ENCODE measurements at places on chromosomes 16 and 17.

GRCh38 chr16:15792563-15792971 is 64.3 kb downstream of the MYH11 start:
- DNase-seq = no peak

DNA sequence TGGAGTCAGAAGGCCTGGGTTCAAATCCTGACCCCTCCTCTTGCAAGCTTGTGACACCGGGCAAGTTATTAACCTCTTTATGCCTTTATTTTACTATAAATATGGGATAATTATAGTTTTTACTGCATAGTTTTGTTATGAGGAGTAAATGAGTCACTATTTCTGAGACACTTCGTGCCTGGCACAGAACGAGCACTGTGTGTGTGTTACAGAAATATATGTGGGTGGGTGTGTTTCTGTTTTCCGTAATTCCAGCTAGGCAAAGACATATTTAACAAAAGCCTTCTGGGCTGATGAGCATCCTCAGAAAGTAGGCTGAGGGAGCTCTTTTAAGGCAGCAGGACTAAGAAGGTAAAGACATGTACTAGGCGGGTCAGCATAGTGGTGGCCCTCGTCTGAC is 417.9 kb downstream of the MAF start:
- DNase-seq = peak; percentile 20

- no peak for DNase-seq
These were observed 1.2 kb downstream of the B9D1 start for GRCh38 chr17:19361326-19361725.

GRCh38 chr17:77225265-77225664 is 84.5 kb downstream of the SEC14L1 start:
- DNase-seq = no peak

- no peak for DNase-seq
These were observed 13.5 kb downstream of the CACNA1G start for GRCh38 chr17:50573866-50574611.

DNA sequence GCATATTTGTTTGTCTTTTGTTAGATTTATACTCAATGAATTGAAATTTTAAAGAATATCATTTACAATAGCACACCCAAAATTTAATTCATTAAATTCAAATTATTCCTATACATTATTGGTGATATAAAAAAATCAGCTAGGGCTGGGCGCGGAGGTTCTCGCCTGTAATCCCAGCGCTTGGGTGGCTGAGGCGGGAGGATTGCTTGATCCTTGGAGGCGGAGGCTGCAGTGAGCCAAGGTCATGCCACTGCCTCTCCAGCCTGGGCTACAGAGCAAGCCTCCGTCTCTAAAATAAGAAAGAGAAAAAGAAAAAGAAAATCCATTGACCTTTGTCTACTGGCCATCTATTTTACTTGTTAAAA is 4.5 kb upstream of the PRDM7 start:
- no peak for DNase-seq

- DNase-seq = no peak
These were observed 21.1 kb downstream of the IST1 start for GRCh38 chr16:71916397-71916920.

- DNase-seq = no peak
These were observed 38.5 kb downstream of the OTOA start for GRCh38 chr16:21702276-21702675.

- no peak for DNase-seq
These were observed 45.4 kb upstream of the HSBP1 start for GRCh38 chr16:83762141-83762991.

- DNase-seq = no peak
These were observed 41.0 kb downstream of the OTOA start for GRCh38 chr16:21704733-21705132.

GRCh38 chr16:59759296-59759695 is 1025.2 kb upstream of the GOT2 start:
- no peak for DNase-seq

DNA sequence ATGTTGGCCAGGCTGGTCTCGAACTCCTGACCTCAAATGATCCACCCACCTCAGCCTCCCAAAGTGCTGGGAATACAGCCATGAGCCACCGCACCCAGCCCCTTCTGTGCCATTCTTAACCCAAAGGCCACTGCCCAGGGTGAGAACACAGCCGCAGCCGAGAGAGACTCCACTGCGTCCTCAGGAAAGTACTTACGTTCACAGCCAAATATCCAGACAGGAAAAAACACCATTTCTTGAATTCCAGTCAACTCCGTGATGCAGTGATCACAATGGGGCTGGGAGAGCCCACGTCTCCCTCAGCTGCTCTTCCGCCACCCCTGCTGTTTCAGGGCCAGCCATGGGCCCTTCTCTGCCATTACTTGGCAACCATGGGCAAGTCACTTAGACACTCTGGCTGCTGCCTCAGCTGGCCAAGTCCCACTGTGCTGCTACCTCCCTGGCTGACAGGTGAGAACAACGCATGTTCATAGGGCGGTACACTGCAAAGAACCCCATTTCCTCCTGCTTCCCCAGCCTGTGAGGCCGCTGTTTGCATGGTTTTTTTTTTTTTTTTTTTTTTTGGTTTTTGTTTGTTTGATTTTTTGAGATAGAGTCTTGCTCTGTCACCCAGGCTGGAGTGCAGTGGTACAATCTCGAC is 4.3 kb downstream of the CDIP1 start:
- no peak for DNase-seq

DNA sequence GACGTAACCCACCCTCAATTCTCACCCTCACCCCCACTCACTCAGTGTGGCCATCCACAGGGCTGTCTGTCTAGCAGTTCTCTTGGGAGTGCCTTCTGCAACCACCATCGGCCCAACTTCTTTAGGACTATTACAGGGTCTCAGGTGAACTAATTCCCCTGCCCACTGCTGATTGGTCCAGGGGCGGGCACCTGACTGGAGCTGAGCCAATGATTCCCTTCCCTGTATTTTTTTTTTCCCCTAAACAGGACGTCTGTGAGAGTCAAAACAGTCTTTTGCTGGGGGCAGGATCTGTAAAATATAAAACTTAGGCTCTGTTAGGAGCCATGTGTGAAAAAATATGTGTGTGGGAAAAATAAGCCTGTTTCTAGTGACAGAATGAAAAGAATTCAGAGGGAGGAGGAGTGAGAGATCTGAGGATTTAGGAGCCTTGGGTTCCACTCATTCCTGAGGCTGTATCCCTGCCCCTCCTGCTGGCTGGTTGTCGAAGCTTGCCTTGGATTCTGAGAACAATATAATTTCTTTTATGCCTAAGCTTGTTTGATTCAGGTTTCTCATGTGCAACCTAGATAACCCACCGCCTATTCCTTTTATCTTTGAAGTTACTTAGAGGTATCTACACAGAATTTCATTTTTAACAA is 115.0 kb downstream of the SPACA3 start:
- no peak for DNase-seq

DNA sequence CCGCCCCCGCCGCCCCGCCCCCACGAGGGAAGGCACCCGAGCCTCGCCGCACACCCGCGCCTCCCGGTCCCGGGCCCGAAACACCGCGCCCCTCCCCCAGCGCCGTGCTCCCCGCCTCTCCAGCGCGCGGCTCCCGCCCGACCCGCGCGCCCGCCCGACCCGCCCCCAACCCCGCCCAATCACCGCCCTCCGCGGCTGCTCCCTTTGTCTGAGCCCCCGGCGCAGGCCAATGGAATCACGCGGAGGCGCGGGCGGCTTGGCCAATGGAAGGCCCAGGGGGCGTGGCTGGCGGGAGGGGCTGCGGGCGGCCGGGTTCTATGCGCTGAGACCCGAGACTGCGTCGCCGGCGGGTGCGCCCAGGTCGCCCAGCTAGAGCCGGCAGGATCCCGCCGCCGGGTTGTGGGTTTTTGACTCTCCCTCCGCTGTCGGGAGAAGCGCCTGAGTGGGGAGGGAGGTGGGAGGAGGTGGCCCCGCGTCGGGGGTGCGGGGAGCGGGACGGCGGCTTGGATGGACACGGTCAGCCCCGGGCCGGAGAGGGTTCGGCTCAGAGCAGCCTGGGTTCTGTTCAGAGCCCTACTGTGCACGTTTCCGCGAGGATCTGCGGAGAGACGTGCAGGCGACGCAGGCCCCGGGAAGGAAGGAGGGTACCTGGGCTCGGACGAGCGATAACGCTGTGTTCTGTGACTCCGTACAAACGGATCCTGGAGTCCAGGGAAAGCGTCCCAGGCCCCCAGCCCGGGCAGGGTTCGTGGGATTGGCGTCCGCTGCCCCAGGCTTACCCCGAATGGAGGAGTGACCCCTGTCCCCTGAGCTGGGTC is 49.0 kb upstream of the BAHCC1 start:
- DNase-seq = peak; percentile 93

- no peak for DNase-seq
These were observed 3.7 kb upstream of the SLC39A11 start for GRCh38 chr17:73096211-73096610.

GRCh38 chr16:47858333-47858982 is 297.3 kb downstream of the ABCC12 start:
- DNase-seq = no peak

- no peak for DNase-seq
These were observed 643 bp downstream of the HSDL1 start for GRCh38 chr16:84144209-84144858.

DNA sequence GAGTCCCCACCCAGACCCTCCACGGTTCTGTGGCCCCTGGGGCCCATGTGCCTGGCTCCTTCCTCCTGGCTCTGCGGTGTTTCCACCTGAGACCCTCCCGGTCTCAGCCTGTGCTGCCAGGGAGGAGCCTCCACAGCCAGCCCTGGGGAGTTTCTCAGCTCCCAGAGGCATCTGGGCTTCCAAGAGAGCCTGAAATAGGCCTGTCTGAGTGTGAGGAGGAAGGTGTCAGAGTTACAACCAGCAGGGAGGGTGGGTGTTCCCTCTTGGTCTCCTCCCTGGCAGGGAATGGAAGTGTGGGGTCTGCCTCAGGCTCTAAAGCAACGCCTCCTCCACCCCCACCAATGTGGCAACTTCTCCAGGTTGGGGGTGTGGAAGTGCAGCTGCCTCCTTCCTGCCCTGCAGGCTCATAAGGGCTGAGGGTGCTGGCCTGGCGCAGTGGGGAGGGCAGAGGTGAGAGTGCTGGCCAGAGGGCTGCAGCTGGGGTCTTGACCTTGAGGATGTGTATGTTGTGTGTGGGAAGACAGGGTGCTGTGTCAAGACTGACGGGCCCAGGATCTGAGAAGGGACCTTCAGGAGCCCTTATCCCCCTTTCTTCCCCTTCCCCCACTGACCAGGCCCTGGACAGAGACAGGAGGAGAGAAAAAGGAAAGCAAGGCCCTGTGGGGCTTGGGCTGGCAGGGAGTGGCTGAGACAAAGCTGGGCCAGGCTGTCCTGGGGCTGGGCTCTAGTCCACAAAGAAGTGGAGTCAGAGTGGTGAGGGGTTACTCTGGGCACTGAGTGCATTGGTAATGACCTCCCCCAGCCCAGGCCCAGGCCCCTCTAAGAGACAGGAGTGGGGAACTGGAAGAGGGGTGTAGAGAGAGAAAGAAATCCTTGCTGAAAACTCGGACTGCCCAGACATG is 2.4 kb downstream of the CYGB start:
- no peak for DNase-seq

- no peak for DNase-seq
These were observed 83.9 kb downstream of the SPECC1 start for GRCh38 chr17:20092973-20093626.

DNA sequence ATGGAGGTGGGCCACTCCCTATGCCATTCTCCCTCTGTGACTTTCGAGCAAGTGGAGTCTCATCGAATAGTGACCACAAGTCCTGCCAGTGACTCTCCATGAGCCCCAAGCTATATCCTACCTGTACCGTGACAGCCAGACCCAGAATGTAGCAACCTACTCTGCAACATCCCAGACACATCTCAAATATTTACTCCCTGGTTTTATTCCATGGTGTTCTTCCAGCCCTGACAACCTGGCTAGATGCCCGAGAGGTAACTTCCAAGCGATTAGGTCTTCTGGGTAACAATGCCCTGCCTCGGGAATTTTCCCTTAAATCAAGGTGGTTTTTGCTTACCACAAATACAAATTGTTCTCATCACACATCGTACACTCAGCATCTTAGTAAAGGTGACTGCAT is 211.7 kb downstream of the ZFHX3 start:
- no peak for DNase-seq

- no peak for DNase-seq
These were observed 10.9 kb downstream of the USP10 start for GRCh38 chr16:84710686-84711085.

DNA sequence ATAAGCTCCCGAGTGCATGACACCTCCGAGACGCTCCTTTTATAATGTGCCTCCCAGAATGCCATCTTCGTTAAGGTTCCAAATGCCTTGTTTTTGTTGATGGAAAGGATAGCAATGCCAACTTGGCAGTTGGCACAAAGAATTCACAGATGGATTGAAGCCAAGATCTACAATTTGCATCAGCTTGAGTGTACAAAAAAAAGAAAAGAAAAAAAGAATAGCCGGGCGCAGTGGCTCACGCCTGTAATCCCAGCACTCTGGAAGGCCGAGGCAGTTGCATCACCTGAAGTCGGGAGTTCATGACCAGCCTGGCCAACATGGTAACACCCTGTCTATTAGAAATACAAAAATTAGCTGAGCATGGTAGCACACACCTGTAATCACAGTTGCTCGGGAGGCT is 7.6 kb downstream of the TBC1D16 start:
- no peak for DNase-seq

DNA sequence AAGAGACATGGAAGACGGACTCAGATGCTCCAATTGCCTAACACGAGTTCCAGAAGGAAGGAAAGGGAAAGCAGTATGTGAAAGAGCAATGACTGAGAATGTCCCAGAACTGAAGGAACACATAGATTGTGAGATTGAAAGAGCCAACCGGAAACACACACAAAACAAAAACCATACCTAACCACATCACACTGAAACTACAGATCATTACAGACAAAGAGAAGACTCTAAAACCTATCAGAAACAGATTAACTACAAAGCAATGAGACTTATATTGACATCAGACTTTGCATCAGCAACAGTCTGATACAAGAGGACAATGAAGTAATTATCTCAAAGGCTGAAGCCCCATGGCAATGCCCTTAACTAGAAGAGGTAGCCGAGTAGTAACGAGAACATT is 45.6 kb upstream of the CLEC18B start:
- no peak for DNase-seq

- DNase-seq = no peak
These were observed 2.3 kb upstream of the CBX2 start for GRCh38 chr17:79775632-79776031.

GRCh38 chr16:85515830-85516397 is 97.2 kb upstream of the GSE1 start:
- no peak for DNase-seq

DNA sequence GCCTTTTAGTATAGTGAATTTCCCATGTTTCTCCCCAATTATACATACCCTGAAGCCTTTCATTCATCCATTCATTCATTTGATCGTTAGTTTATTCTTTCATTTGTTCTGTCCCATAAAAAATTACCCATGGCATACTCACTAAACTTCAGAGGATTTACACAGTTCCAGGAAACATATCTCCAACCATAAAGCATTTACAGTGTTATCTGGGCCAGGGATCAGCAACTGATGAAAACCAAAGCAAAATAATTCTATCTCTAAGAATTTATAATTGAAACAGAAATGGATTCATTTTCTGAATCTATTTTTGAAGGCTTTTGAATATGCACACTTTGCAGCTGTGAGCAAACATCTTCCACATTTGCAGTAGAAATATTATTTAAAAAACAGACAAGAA is 547.7 kb downstream of the KCNJ2 start:
- no peak for DNase-seq

GRCh38 chr17:29617125-29617480 is 5.6 kb downstream of the CORO6 start:
- no peak for DNase-seq
